ENCODE measurements at places on chromosomes 16 and 17.

DNA sequence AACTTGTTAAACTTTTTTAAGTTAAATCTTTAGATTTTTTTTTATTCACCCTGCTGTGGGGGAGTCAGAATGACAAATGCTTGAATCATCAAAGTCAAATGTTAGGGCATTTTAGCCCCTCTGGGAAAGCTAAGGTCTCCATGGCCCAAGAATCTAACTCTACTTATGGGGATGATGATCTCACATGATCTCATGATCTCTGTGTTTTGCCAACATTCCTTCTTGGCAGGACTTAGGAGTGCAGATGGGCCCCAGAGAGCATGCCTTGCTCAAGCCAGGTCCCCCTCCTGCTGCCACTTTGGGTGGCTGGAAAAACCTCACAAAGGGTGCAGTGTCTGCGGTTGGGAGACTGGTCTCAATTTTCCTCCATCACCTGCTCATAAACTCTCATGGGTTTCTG lies 108.6 kb downstream of the PRKCB start:
- no peak for DNase-seq

DNA sequence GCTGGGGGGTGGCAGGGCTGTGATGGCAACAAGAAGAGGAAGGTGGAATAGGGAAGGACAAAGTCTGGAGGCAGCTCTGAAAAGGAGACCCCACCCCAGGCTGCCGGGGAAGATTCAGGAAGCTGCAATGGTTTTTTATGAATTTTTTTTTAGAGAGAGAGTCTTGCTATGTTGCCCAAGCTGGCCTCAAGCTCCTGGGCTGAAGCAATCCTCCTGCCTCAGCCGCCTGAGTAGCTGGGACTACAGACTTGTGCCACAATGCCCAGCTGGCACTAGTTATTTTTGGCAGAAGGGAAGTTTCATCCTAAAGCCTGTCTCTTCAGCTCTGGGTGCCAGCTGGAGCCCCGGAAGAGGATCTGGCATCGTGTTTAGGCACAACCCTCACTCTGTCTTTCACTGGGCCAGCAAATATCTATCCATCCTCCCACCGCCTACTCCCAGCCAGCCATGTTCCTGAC lies 1.3 kb upstream of the CES3 start:
- DNase-seq: no peak

DNA sequence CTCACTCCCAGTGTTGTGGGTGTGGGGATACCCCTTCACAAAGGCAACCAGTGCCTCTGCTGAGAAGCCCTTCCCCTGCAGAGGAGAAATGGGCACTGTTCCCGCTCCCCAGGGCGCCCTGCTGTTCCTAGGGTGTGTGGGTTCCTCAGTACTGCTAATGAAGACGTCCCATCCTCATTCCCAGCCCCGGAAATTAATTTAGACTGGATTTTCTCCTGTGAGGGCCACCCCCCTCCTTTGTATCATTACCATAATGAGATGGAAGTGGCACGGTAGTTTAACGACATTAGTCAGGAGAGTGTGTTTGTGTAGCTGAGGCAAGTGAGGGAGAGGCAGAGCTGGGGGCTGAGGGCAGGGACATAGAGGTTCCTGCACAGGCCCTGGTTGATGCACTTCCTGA lies 53.2 kb downstream of the PIPOX start:
- no peak for DNase-seq

DNA sequence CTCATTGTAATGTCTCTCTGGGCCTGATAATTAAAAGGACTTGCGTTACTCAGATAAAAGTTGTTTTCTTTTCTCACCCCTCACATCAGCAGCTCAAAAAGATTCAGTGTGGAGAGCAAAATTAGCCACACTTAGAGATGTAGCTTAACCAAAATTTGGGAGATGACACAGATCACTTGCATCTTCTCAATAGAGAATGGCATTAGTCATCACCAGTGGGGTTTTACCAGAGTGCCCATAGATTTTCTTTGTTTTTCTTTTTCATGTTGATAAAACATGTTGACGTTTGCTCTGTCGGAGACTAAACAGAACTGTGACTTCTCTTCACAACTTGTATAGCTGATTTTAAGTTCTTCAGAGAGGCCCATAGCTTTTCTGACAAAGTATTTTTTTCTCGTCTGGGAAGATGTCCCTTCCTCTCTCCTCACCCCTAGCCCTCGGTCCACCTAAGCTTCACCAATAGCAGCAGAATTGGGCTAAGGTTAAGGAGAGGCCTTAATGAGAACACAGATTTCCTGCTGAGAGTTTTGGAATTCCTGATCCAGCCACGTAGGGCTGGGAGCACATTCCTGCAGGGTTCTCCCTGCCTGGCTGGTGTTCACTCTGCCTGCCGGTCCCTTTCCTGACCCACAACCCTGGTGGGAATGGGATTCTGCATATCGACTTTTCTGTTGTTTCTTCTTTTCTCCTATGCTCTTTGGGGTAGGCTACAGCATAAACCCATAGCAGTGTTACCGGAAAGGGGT lies 92.6 kb downstream of the CACNG3 start:
- DNase-seq: no peak

- no peak for DNase-seq
Observed at GRCh38 chr16:87042551-87043230, 274.5 kb downstream of the C16orf95 start.

DNA sequence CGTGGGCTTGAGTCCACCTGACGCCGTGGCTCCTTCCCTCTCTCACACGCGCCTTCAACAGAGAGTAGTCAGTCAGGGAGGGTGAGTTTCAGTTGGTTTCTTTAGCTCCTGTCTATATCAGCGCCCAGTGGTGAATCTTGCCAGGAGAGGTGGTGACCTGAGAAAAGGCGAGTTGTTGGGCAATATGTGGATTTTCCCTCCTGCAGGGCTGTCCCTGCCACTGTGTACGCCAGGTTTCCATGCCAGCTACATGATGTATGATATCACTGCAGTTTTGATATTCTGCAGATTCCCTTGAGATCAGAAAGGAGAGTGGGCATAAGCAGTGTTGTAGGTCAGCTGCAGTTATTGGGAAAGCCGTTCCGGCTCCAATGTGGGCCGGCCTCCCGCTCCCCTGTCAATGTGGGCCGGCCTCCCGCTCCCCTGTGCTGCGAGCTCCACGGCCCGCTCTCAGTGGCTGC lies 31.4 kb downstream of the BANP start:
- no peak for DNase-seq

- DNase-seq: no peak
Observed at GRCh38 chr17:179066-179432, 2.4 kb downstream of the DOC2B start.

DNA sequence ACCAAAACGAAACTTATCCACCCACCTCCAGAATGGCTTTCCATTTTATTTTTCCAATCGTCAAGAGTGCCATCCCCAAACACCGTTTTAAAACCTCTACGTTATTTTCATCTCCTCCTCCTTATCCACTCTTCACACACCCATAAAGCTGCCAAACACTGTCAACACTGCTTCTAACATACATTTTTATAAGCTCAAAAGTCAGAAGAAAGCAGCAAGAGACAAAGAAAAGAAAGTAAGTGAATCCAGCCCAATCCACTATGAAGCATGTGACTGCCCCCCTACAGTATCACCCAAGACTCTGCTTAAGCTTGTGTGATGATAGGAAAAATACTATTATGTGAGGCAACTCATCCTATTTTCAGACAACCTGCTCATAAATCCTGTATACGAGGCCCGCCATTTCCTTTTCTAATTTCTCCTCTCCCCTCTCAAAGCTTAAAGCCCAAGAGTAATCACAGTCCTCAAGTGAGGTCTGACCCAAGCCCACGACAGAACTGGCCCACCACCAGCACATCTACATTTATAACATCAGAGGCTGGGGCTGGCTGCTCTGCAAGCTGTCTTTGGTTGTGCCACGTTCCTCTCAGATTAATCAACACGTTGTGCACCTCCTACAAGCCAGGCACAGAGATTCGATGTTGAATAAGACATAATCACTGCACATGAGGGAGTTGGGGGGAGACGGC lies 16.3 kb downstream of the USP31 start:
- no peak for DNase-seq

DNA sequence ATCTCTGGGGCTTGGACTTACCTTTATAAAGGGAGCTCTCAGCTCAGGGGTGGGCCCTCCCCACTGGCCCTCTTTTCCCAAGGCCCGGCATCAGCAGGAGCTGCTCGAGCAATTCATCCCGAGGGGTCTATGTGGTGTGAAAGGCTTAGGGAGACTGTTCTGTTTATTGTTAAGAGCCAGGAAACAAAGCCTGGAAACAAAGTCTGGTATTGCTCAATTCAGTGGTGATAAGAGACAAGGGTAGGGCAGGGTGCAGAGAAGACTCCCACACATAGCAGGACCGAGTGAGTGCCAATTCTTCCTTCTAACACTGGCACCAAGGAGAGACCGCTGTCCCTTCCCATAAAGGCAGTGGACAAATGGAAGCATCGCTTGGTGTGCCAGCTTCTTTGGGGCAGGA lies 750.7 kb downstream of the KCNJ18 start:
- no peak for DNase-seq

DNA sequence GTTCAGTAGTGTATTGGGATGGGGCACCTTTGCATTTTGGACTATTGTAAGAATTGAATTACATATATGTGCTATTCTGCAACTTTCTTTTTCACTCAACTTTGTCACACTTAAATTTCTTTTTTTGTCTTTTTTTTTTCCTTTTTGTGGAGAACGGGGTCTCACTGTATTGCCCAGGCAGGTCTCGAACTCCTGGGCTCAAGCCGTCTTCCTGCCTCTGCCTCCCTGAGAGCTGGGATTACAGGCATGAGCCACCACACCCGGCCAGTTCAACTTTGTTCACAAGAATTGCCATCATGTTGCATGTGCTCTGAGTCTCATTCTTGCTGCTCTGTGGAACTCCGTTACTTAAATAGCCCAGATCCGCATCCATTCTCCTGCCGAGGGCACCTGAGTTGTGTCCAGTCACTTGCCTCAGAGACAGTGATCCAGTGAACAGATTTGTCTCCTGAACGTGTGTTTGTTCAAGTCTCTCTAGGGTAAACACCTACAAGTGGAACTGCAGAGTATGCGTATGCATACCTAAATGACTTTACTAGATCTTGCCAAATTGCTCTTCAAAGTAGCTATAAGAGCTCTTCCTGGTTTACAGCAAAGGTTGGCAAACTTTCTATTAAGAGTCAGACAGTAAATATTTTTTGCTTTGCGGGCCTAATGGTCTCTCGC lies 3.4 kb upstream of the SLC38A10 start:
- DNase-seq: no peak

- no peak for DNase-seq
Observed at GRCh38 chr17:35051579-35052240, 11.8 kb downstream of the RFFL start.

GRCh38 chr16:89265647-89266046 lies 48.1 kb downstream of the ZNF778 start:
- DNase-seq: no peak

DNA sequence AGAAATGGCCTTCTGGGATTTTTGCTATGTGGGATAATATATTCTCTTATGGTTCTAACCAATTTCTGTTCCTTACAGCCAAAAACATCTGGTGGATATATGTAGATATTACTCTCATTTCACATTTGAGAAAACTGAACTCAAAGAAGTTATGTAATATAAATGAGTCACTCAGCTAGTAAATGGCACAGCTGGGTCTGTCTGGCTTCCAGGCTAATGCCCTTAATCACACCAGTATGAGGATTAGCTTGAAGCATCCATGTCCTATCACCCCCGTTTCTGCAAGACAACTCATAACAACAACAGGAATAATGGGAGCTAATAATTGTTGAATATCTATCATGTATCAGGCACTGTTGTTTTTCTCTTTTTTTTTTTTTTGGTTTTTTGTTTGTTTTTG lies 34.4 kb upstream of the USP7 start:
- DNase-seq: no peak

DNA sequence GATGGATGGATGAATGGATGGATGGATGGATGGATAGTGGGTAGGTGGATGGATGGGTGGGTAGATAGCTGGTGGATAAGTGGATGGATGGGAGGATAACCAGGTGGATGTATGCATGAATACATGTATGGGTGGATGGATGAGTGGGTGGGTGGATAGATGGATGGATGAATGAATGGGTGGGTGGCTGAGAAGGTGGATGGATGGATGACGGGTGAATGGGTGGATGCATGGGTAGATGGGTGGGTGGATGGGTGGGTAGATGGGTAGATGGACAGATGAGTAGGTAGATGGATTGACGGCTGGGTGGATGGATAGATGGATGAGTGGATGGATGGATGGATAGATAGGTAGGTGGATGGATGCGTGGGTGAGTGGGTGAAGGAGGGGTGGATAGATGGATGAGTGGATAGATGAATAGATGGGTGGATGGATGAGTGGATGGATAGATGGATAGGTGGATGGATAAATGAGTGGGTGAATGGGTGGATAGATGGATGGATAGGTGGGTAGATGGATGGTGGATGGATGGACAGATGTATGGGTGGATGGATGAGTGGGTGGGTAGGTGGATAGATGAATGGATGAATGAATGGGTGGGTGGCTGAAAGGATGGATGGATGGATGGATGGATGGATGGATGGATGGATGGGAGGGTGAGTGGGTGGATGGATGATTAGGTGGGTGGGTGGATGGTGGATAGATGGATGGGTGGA lies 50.1 kb upstream of the ZC3H18 start:
- DNase-seq: no peak

DNA sequence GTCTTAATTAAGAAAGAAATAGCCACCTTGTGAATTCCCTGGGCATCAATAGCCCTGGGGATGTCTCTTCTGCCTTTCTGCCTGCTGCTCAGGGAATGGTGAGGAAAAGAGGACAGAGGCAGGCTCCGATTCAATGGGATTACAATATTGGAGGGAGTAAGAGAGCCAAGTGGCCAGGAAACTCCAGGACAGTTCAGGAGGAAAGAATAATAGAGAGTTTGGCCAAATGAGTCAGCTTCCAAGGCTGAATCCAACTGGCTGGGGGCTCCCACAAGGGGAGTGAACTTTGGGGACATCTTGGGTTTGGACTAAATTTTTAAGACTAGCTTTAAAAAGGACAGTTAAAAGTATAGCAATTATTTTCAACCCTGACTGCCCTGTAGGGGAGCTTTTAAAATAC lies 235.8 kb upstream of the ASIC2 start:
- DNase-seq: no peak

DNA sequence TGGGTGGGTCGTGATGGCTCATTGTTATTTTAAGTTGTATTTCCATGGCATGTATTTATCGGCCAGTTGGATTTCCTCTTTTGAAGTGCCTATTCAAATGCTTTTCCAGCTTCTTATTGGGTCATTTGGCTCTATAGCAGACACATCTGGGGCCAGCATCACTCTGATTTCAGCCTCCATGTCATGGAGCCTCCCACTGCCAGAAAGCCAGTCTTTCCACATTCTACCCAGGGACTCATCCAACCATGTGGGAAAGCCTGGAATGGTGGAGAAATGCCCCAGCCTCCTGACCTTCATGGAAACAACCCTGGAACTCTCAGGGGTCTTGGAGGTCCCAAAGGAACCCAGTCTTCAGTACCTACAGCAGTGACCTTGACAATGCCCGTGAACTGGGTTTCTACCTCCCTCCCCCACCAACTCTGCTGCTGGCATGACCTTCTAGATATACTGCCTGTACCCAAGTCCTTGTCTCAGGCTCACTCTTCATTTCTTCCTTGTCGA lies 33.8 kb upstream of the ADGRG1 start:
- DNase-seq: no peak

Data from stimulated activated CD8-positive, alpha-beta memory T cell treated with anti-CD3 and anti-CD28 coated beads, Interleukin-12 subunit alpha, Interleukin-12 subunit beta, amount 100 ng/mL, for 1 hour (primary cell).